ENCODE measurements at places on chromosomes 3 and 15.

DNA sequence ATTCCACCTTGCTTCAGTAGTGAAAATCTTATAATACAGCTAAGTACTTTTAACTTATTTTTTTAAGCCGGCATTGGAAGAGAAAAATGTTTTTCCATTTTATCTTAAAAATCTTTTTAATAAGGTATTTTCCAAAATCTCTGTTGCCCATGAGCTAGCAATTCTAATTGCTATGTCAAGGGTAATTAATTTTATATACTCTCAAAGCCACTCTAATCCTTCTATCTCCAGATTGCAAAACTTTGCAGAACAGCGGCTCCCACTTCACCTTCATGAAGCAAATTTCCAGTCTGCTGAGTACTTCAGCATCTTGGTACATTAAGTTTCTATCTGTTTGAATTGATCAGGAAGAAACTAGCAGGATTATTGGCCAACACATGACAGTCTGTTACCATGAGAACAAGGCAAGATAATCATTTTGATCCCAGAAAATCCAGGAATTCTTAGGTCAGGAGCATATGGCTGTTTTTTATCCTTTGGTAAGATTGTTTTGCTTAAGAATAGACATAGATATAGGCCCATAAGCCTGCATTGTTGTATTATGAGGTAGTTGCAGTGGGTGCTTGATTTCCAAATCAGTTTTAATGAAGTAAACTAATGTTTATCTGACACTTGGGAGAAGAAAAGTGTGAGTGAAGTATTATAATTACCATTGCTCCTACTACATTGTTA is 6.0 kb downstream of the TIPARP start:
- DNase-seq = no peak

- DNase-seq = no peak
Measured at GRCh38 chr3:144273601-144274000, 302.0 kb downstream of the DIPK2A start.

GRCh38 chr3:10344147-10344943 is 23.4 kb upstream of the SEC13 start:
- no peak for DNase-seq

- no peak for DNase-seq
Measured at GRCh38 chr3:197010556-197011351, 18.9 kb downstream of the MELTF start.

- DNase-seq = peak; percentile 27
Measured at GRCh38 chr15:64894395-64895056, 17.2 kb upstream of the ANKDD1A start.
